Stimulated activated naive CD8-positive, alpha-beta T cell treated with anti-CD3 and anti-CD28 coated beads, Interleukin-15, Interleukin-2, amounts not matched to agents 100 U/mL and 50 U/mL, for 24 hours (primary cell): ENCODE measurements at places on chromosomes 11 and 22.

GRCh38 chr11:121929581-121929980 is 186.4 kb downstream of the BLID start:
- DNase-seq: no peak

DNA sequence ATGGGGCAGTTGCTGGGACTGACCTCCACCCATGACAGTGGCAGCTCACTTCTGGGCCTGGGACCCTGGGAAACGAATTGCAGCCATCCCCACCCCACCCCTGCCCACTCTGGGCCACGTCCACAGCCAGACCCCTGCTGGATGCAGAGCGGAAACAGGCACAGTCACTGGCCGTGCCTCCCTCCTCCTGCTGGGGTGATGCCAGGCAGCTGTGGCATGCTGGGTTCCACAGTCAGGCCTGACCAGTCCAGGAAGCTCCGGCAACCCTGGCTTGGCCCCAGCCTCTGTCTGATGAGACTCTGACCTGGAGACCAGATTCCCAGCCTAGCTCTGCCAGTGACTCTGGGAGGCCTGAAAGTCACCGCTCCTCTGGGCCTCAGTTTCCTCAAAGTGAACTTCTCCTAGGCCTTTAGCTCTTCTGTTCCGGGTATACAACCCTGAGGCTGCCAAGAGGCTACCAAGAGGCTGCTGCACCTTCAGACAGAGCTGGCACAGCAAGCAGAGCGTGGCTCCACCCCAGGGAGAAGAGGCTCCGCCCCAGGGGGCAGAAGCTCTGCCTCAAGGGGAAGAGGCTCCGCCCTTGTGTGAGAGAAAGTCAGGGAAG is 8.9 kb downstream of the SULT4A1 start:
- DNase-seq: no peak

- no peak for DNase-seq
Measured at GRCh38 chr11:15206791-15207190, 92.1 kb downstream of the INSC start.

DNA sequence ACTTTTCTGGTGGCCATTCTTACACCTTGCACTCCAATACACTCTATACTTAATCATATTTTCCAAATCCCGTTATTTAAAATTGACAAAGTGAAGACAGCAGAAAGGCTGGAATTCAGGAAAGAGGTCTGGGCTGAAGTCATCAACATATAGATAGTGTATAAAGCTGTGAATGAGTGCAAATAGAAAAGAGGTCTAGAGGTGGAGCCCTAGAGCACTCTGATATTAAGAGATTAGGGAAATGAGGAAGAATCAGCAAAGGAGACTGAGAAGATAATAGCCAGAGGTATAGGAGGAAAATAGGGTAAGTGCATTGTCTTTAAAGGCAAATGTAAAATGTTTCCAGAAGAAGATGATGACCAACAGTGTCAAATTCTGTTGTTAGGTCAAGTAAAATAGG is 7.9 kb downstream of the CTR9 start:
- DNase-seq: no peak

- no peak for DNase-seq
Measured at GRCh38 chr11:1402355-1403077, 12.8 kb downstream of the BRSK2 start.
